Activated CD4-positive, alpha-beta T cell treated with anti-CD3 and anti-CD28 coated beads, Interleukin-2, amount 50 U/mL, for 24 hours (primary cell): ENCODE measurements at places on chromosomes 2 and 18.

DNA sequence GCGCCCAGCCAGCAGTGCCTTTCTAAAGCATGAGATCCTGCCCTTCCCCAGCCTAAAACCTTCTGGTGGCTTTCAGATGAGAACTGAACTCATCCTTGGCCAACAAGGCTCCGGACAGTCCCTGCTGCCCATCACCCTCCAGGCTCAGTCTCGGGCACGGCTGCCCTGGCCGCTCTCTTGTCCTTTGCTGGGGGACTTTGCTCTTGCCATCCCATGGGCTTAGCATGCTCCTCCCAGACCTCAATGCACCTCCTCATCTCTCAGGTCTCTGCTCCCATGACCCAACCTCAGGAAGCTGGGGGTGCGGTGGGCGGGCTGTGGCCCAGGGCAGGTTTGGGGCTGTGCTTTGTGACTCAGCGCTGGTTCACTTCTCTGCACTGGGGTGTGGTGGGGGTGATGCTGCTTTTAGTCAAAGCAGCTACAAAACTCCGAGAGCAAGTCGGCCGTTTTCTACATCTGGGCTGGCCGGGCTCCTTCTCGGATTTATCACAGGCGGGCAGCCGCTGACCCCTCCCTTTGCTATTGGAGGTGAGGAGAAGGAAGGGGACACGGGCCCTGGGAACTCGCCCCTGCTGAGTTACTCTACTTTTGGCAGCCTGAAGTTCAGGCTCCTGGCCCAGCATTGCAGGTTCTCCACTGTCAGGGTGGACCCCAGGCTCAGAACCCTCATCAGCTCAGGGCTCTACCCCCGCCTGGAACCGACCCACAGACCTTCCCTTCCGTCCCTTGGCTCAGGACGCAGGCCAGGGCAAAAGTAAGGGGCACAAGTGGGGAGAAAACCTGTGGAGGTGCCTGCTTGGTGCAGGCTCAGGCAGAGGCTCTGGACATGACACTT, 90.6 kb upstream of the TAF1B start:
- peak; percentile 57 for DNase-seq

DNA sequence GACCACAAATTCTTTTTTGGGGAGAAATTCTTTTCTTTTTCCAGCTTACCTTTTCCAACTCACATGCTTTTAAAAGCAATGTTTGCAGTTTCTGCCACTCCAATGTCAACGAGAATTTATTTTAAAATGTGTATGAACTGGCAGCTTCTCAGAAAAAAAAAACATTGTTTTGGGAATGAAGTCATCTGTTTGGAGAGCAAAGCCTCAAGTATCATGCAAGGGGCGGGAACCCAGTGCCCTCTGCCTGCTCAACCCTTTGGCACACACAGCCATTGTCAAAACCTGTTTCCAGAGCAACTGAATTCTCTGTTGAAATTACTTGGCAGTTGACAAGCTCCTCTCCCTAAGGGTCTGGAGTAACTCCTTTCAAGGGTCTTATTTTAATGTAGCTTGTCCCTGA, 128.5 kb downstream of the QPCT start:
- no peak for DNase-seq

GRCh38 chr2:112709703-112710102, 11.1 kb upstream of the NT5DC4 start:
- no peak for DNase-seq

DNA sequence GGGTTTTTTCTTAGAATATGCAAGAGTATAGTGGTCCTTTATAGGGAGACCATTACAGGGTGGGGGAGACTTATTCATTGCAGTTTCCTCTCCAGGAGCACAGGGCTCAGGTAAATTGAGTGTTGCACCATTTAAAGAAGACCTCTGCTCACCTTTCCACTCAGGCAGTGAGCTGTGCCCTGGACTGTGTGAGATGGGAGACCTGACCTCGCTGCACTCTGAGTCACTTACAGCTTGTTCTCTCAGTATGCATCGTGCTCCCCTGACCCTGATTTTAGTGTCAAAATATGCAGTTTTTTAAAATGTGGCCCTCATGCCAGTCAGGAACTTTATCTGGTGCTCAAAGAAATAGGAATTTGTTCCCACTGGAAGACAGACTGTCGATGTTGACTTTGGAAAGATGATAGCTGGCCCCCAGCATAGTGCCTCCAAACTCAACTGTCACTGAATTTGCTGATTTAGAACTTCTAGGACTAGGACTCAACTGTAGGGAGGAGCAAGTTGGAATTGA, 146.7 kb upstream of the EPAS1 start:
- DNase-seq, result no peak

DNA sequence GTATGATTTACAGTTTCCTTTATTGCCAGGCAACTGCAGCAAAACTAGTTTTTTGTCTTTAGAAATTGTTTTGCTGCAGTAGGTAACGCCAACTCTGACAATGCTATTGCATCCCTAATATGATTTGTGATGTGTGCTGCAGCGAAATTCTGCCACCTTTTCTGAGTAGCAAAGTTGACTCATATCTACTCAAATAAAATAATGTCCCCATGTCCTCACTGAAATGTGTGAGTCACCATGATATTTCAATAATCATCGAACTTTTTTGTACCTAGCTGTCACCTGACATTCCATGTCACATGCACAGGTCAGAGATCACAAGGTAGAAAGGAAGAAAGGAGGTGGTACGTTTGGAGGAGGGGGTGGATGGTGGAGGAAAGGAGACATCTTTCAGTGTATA, 205.0 kb downstream of the RAD51AP2 start:
- DNase-seq, result no peak

DNA sequence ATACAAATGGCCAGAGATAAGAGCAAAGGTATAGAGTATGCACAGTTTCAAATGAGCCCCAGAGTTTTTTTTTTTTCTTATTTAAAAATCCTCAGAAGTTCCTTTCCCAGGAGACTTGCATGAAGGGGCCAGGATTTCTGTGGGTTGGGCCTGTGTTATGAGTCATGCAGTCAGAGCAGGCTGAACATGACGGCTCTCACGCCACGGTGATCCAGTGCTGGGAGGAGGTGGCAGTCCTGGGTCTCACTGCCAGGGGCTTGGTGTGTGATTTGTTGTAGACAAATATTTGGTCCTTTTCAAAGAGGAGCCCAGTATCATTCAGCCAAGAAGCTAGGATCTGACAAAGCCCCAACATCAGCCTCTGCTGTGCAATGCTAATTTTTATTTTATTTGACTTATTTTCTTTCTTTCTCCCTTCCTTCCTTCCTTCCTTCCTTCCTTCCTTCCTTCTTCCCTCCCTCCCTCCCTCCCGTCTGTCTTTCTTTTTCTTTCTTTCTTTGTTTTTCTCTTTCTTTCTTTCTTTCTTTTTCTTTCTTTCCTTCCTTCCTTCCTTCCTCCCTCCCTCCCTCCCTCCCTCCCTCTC, 10.4 kb upstream of the KCNE4 start:
- DNase-seq, result no peak

- no peak for DNase-seq
These were observed 38.1 kb downstream of the SLC39A10 start for GRCh38 chr2:195695002-195695631.
